ENCODE measurements at places on chromosomes 11 and 22.

GRCh38 chr11:35082321-35083180 is 56.4 kb upstream of the CD44 start:
- peak; percentile 47 for DNase-seq

DNA sequence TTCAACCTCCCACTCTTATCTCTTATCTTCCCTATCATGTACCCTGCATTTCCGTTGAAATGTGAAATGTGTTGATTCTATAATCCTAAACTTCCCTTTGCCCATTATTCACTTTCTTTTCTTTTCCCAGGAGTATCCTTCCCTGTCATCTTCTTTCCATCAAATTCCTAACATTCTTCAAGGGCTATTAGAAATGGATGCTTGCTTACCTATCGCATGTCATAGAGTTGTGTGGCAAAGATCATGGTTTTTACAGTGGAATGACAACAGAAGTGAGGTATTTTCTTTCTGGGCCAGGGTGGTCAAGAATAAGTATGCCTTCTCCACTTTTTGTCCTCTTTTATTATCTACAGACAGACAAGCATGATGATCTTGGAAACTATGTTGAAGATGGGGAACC is 124.4 kb upstream of the SLC5A12 start:
- DNase-seq, result no peak

GRCh38 chr11:2751523-2752203 is 51.9 kb upstream of the KCNQ1OT1 start:
- no peak for DNase-seq

DNA sequence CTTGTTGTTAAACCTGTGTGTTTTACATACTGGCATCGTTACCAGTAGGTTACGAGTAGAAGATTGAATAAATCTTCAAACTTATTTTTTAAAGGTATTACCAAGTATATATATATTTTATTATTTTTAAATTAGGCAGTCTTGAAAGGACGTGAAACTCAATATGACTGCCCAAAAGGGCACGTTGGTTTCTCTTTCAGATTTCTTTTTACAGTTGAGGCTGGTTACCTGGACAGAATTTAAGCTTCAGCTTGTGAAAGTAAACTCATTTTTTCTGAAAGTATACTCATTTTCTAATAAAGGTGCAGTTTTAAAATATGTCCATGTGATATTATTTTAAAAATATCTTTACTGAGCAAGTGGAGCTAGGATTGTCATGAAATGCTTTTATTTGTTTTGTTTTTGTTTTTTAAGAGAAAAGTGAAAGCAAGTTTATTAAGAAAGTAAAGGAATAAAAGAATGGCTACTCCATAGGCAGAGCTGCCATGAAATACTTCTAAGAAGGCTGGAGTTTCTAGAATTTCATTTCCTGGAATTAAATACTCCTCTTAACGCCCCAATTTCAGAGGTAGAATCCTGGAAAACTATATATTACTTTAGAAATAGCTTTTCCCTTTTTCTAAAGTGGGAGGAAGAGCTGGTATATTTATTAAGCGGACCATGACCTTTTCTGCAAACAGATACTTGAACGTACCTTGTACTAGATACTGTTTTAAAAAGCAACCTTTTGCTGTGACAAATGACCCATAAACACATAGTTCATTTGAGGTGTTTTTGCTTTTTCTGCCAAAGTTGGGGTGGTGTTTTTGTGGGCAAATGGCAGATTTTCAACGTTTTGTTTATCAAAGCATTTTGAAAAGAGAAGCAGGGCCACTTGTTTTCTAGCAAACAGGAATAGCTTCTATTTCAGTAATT is 1.9 kb downstream of the FBXO7 start:
- no peak for DNase-seq

GRCh38 chr11:1513326-1514296 is 27.0 kb upstream of the MOB2 start:
- no peak for DNase-seq

DNA sequence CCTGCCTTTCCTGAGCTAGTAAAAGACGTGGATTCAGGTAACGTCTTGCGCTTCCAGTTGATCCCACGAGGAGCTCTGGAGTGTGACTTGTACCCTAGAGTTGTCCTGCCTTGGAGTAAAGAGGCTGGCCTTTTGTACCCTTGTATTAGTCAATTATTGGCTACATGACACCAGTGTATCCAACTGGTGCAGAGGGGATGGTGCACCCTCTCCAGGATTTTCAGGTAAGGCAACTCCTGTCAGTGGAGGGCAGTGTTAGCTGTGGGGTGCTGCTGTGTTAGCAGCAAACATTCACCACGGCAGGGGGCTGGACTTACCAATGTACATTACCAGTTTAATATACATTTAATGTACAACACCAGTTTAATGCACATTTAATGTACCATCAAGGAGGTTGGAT is 233.5 kb downstream of the MIAT start:
- no peak for DNase-seq

DNA sequence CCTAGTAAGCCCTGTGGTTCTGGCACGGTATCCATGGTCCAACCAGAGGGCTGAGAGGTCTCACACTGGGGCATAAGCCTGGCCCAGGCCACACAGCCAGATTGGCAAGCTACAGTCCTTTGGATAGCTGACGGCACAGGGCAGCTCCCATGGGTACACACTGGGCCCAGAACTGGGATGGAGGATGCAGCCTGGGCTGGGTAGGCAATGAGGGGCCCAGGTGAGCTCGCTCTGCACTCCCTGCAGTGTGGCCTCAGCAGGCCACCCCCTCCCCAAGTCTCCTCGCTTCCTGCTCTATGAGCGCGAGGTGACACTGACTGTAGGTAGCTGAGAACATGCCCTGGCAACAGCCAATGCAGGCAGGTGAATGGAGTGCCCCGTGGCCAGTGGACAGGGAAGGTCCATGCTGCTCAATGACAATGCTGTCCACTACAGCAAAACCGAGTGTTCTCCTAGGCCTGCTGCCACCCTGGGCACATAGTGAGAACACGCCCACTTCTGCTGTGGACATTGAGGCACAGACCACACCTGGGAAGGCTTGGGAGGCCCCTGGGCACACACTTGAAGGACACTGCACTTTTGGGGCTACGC is 3.8 kb downstream of the ARVCF start:
- no peak for DNase-seq

DNA sequence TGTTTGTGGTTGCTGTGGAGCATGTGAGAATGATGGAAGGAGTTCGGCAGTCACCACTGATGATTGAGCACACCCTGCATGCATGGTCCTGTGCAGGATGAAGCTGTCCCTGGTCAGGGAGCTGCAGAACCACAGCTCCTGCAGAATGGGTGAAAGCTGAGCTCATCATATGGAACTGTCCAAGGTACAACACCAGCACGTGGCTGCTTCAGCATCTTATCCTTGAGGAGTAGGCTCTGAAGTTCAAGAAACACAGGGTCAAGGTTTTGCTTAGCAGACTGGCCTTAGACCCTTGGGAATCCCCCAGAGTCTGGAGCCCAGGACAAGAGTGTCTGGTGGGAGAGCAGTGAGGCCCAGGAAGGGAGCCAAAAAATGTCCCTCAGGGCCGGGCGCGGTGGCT is 182.4 kb upstream of the LARGE1 start:
- no peak for DNase-seq

DNA sequence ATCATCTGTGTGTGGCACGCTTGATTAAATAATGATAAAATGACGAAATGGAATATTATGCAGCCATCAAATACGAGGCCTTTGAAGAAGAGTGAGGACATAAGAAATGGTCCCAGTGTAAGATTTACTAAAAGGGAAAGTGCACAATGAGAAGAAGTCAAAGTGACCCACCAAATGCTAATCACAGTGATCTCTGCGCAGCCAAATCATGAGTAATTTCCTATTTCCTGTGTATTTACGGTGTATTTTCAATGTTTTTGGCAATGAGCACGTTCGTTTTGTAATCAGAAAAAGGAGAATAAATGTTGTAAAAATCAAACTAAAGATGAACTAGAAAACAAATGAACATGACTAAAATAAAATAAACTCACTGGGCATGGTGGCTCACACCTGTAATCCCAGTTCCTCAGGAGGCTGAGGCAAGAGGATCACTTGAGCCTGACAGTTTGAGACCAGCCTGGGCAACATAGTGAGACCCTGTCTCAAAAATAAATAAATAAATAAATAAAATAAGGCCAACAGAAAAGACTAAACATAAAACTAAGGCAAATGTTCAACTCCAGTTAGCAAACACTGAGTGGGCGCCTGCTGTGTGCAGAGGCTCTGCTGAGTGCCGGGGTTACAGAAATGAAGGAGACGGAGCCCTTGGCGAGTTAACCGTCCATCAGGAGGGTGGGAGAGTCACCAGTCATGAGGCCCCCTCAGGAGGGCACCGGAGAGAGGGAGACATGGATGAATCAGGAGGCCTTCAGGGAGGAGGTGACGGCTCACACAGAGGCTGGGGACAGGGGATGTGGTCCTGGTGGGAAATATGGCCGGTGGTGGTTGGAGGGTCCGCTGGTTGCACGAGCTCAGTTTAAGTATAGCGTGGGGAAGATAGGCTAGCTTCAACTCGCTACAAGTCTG is 26.0 kb upstream of the CBX7 start:
- DNase-seq, result no peak

DNA sequence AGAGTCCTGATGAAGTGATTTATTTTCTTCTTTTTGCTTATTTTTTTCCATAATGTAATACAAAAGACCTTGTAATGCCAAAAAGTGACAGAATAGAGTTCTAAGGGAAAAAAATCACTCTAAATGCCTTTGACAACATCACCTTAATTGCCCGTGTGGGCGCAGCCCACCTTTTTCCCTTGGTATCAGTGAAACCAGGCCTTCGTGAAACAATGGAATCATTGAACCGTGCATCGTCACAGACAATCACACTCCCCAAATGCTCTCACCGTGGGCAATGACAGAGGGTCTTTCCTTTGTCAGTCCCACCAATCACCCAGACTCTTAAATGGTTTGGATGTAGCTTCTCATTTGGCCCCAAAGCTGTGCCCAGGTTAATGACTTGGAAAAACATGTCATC is 9.6 kb upstream of the SLC6A5 start:
- DNase-seq, result no peak

DNA sequence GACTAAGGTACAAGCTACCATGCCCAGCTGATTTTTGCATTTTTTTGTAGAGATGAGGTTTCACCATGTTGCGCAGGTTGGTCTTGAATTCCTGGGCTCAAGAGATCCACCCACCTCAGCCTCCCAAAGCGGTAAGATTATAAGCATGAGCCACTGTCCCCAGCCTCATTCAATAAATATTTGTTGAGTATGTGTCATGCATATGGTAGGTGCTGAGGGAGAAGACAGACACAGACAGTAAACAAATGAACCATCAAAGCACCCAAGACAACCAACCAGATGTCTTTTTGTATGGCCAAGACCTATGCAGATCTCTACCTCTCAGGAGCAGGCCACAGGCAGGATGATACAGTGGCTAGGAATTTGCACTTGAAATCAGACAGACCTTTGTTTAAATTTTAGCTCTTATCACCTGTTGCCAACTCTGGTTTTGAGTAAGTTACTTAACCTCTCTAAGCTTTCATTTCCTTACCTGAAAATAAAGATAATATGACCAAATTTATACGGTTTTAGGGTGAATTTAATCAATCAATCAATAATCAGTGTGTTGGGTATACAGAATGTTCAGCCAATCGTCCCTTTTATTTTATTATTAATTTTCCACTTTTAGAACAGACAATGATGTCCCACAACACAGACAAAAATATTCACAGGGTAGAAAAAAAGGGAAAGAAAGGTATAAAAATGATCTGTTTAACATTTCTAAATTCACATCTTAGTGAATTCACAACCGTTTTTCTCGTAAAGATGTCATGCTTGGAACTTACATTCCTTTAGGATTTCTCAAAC is 128.2 kb downstream of the SGSM3 start:
- DNase-seq, result no peak

DNA sequence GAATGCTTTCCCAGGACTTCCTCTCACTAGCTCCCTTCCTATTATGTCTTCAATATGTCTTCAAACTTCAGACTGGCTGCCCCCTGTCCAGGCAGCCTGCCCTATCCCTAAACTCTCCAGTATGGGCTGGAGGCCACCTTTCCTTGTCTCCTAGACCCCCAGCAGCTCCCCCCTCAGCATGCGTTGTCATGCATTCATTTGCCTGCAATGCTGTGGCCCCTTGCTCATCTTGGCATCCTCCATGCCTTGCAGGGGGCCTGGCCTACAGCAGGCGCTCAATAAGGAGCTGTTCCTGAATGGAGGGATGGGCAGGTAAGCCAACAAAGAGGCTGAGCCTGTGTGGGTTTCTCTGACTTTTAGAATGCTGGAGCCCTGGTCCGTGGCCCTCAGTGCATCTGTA is 16.4 kb upstream of the ARAP1 start:
- no peak for DNase-seq

DNA sequence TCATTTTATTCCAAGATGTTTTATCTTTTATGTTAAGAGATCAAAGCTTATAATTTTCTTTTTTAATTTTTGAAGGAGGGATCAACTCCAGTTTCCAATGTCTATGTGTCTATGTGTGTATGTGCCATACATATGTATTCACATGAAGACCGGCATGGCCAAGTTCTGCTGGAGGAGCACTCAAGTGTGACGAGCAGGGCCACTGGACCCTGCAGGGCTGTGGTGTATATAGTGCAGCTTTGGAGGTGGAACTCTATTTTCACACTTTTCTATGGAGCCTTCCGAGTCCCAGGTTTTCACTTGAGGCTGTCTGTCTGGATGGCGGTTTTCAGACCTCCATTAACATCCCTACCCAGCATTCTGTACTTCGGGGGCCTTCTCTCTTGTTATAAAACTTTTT is 36.5 kb upstream of the TTC12 start:
- DNase-seq, result no peak

GRCh38 chr11:3165916-3166267 is 782 bp upstream of the OSBPL5 start:
- DNase-seq, result no peak

DNA sequence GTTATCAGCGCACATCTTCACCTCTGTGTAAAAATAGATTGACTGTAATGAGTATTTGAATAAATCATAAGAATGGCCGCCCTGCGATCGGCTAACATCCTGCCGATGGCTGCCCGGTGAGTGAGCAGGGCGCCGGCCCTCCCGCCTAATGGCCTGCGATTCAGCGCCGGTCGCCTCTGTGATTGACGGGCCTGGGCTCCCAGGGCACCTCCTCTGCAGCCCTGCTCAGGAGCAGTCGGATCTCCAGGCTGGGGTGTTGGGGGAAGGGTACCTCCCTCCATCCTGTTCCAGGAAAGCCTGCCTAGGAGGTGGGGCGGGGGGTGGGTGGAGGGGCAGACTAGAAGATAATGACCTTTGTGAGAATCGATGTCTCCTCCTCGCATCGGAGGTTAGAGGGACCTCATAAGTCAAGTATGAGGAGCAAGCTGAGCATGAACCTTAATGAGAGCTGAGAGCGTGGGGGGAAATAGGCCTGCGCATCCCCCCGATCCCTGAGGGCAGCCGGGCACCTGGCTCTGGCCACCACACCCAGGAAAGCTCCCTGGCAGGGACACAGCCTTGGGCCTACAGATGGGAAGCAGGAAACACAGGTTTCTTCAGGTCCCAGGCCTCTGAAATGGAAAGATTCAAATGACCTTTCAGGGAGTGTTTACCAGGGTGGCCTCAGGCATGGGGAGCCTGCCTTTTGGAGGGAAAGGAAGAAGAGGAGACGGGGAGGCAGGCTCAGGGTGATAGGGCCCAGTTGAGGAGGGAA is 71.7 kb downstream of the PKNOX2 start:
- DNase-seq, result no peak

DNA sequence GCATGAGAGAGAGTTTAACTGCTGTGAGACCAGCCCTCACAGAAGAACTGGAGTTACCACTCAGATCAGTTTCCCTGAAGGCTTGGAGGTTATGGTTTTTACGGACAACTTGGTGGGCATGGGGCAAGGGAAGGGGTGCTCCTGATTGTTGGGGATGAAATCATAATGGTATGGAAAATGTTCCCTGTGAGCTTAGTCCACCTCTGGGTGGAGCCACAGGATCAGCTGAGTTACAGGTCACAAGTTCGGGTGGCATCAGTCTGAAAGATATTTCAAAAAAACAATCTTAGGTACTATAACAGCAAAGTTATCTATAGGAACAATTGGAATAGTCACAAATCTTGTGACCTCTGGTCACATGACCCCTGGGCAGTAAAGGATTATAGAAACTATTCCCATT is 162.9 kb downstream of the DLG2 start:
- no peak for DNase-seq

Data from SIG-M5 (cell line).